Stimulated activated CD8-positive, alpha-beta memory T cell treated with anti-CD3 and anti-CD28 coated beads, Interleukin-12 subunit alpha, Interleukin-12 subunit beta, amount 100 ng/mL, for 4 hours (primary cell): ENCODE measurements at places on chromosomes 2 and 18.

DNA sequence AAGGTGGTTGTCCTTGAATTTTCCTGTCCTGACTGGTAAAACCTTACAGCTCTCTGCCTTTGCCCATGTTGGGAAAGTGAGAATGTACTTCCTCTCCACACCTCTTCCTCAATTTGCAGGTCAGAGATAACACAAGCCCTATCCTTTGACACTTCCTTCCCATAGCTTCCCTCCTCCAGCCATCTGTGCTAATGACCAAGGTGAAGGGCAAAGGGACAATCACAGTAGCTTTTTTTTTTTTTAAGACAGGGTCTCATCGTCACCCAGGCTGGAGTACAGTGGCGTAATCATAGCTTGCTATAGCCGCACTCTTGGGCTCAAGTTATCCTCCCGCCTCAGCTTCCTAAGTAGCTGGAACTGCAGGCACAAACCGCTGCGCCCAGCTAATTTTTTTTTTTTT lies 24.3 kb upstream of the STPG4 start:
- DNase-seq = no peak

DNA sequence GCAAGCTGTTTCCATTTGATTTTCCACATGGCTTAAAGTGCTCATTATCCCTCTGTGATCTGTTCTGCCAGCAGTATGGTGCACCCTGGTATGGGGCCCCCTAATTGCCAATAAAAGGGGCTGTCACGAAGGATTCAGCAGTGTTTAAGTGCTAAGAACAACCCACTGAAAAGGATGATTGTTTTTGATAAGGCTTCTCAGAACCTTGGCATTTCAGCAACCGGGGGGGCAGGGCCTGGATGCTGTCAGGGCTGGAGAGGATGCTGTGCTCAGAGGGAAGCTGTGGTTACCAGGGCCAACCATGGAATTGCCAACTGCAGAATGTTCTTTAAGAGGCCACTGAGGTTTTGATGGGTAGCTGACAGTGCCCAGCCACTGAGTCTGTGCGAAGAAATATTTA lies 117.8 kb downstream of the CTIF start:
- no peak for DNase-seq

- DNase-seq = no peak
These were observed 43.7 kb downstream of the TGIF1 start for GRCh38 chr18:3493501-3494244.

DNA sequence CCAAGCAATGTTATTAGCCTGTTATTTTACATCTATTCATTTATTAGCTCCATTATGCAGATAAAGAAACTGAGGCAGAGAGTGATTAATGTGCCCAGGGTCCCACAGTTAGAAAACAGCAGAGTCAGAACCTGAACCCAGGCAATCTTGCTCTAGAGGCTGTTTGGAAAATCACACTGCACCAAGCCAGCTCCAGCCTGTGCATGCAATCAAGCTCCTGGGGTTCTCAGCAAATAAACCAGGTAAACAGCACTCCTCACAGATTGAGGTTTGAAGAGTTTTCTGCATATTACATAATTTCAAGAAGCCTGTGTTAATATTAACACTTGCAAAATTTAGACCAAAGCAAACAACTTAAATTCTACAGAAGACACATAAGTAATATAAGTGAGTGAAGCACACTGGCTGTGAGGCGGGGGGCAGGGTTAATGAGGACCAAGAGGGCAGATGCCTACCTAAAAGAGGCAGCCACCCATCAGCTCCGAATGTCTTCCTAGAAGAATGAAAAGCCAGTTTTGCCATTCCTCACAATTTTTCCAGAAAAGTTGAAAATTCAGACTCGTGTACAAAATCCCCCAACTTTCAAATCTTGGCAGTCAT lies 35.4 kb downstream of the CACNB4 start:
- no peak for DNase-seq

GRCh38 chr2:215367662-215368492 lies 56.0 kb downstream of the ATIC start:
- DNase-seq = no peak

DNA sequence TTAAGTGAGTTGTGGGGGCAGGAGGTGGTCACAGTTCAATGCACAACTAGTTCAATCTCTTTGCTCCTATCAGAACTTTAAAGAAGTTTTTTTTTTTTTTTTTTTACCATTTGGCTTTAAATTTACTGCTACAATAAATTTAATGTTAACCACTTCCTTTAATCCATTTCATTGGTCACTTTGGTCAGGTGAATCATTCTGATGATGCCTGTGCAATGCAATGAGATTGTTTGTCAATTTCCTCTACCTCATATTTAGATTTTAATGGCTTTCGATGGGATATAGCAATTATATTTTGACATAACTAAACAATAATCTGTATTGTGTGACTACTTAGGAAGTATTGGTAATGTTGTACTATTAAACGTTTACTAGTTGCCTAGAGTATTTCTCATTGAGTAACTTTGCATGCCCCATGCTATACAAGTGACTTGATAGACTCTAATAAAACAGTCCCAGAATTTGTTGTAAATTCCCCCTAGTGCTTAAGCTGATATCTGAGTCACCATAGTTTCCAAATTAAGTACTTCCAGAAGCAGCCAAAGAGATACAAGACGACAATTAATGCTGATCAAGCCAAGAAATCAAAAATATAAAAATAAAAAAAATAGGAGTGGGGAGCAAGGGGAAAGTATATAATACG lies 52.9 kb upstream of the SERPINB2 start:
- DNase-seq = no peak
